GM23338 (cell line): ENCODE measurements at places on chromosomes 2 and 18.

- peak; percentile 63 for DNase-seq
These were observed 163.0 kb upstream of the NOSTRIN start for GRCh38 chr2:168639441-168639898.

GRCh38 chr2:199627417-199627816 lies 169.7 kb upstream of the SATB2 start:
- no peak for DNase-seq

GRCh38 chr18:27378431-27379095 lies 193.5 kb upstream of the CHST9 start:
- DNase-seq = no peak

- no peak for DNase-seq
These were observed 91.7 kb upstream of the ASB18 start for GRCh38 chr2:236355911-236356310.

- DNase-seq = peak; percentile 36
These were observed 479.1 kb upstream of the FANCL start for GRCh38 chr2:58720033-58720769.

DNA sequence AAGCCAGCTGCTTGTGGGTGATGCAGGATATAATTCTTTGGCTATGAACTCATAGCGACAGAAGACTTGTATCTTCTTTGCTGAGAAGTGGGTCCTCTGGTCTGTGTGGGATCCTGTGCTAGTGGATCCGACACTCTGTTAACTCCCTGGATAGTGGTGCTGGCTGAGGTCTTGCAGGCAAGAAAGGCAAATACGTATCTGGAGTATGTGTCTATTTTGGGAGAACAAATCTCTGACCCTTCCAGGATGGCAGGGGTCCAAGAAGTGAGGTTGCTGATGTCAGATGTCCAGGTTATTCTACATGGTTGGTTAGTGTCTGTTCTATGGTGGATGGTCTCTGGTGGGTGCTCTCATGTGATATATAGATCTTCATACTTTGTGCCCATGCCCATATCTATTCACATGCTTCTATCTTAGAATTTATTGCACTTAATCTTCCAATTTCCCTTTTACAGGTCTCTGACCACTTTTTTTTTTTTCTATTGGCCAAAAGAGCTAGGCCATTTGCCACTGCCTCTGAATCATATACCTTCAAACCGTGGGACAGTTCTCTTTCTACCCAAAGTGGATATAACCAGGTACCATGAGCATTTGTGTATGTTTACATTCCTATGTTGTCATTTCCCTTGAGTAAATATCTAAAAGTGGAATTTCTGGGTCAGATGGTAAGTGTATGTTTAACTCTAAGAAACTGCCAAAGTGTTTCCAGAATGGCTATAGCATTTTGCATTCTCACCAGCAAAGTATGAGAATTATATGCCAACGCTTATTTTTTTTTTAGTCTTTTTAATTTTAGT lies 45.1 kb upstream of the RBMS1 start:
- DNase-seq = no peak

DNA sequence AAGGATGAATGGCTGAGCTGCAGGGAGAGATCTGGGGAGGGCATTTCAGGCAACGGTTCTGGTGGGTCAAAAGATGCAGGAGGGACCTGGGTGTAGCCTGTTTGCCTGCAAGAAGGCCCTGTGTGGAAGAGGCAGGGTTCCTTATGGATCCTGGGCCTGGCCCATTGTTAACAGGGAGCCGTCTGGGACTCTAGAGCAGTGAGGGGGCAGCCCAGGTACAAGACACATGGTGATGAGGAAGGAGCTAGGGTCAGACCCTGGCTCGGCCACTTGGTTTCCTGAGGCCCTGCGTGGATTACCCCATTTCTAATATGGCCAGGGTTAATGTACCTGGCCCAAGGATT lies 124.9 kb downstream of the GLI2 start:
- DNase-seq = no peak

DNA sequence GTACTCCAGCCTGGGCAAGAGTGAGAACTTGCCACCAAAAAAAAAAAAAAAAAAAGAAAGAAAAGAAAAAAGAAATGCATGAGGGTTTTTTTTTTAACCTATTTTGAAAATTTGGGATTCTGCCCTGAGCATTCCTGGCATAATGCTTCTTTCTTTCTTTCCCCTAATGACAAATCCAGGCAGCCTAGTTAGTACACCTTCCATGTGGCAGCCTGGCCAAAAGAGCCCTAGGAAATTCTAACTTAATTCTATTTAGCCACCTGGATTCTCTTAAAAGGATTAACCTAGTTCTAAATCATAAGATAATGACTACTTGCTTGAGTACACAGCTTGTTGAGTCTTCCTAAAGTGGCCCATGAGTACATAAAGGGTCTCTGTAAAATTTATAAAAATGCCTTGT lies 160.1 kb downstream of the THADA start:
- no peak for DNase-seq

DNA sequence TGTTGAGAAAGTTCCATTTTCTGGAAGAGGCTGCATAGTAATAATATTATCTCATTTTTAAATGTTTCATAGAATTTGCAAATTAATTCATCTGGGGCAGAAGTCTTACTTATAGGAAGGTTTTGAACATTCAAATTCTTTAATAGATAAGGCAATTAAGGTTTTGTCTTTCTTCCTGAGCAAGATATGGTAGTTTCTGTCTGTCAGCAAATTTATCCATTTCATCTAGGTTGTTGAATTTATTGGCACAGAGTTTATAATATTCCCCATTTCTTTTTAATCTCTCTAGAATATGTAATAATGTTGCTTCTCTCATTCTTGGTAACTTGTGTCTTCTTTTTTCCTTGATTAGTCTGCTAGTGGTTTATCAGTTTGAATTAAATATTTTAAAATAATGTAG lies 90.2 kb upstream of the EPB41L5 start:
- no peak for DNase-seq

DNA sequence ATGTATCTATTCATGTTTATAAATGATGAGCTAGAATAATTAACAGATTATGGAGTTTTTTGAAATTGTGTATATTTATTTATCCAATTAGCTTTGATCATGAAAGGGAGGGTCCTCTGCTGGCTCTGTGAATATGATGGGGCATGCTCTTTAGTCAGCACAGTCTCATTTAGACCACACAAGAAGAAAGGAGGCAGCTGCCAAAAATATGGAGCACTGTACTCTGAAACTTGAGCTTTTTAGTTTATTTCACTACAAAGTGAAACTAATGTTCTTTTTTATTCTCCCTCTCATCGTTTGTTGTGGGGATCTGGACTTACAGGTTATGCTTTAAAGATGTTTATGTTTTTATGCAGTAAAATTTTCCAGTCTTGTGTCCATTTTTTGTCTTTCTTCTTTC lies 266.9 kb upstream of the GULP1 start:
- DNase-seq = no peak

- no peak for DNase-seq
These were observed 203.5 kb upstream of the TMEFF2 start for GRCh38 chr2:192398236-192398635.

DNA sequence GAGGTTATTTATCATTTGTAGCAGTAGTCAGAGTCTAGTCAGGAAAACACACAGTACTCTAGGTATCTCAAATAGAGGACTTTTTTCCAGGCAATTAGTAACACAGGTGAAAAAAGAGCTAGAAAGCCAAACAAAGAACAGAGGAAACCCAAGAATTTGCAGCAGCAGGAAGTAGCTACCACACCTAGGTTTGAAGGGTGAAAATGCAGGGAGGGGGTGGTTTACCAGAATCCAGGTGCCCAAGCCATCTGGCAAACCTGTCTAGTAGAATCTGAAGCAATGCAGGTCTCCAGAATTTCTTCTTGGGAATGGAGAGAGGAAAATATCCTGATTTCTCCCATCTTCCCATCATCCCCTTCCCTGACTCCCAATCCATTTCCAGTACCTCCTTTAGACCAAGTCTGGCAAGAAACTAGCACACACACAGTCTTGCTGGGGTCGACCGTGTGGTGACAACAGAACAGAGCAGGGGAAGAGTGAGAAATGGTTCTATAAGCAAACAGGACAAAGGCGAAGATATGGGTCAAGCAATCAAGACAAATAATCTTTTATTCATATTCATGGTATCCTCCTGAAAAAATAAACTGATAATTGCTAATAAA lies 231.9 kb upstream of the MMADHC start:
- DNase-seq = peak; percentile 35

DNA sequence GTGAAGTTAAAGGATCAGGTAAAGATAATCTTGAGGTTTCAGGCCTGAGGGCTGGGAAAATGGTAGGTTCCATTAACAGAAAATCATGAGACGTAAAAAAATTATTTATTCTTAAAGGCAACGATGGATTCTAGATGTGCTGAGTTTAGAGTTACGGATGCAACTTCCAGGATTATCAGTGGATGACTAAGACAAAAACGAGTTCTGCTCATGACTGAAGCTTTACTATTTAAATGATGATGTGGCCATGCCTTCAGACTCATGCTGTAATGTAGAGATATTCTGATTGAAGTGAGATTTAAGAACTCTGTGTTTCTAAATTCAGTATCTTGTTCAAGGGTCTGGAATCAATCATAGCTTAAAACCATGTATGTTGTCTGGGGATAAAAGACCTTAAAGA lies 5.0 kb downstream of the TMEM237 start:
- DNase-seq = no peak

GRCh38 chr2:166614029-166614428 lies 120.0 kb upstream of the SCN7A start:
- DNase-seq = peak; percentile 40

DNA sequence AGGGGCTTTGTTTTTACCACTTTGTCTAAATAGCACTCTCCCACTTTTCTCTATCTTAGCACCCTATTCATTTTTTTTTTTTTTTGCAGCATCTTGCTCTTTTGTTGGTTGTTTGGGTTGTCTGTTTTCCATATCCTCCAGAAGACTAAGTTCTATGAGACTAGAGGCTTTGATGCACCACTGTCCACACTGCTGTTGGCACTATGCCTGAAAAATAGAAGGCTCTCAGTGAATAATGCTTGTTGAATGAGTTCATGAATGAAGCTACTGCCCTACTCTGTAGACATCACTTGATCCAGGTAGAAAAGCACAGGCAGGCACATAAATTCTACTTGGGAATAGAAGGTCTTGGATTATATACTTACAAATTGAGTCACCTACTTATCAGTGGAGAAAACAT lies 7.3 kb downstream of the IL1A start:
- no peak for DNase-seq

GRCh38 chr18:68438983-68439382 lies 275.9 kb downstream of the TMX3 start:
- DNase-seq = peak; percentile 35

DNA sequence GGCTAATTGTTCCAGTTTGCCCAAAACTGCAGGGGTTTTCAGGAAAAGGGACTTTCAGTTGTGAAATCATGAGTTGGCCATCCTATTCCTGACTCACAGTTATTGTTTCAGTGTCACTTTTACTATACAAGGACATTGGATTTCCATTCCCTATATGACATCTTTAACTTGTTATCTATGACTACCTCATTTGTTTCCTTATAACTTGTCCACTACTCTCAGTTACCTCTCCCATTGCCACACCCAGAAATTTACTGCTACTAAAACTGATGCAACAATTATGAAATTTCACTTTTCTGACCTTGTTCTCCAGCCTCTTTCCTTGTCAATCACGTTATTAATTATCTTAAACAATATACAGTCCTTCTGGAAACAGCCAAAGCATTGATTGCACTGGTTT lies 116.5 kb upstream of the ZNF804A start:
- no peak for DNase-seq

- peak; percentile 28 for DNase-seq
These were observed 35.1 kb downstream of the ARHGAP25 start for GRCh38 chr2:68769586-68770270.

GRCh38 chr2:118509319-118510004 lies 338.0 kb downstream of the EN1 start:
- DNase-seq = no peak

GRCh38 chr2:48313036-48313877 lies 216.7 kb upstream of the STON1 start:
- DNase-seq = no peak

DNA sequence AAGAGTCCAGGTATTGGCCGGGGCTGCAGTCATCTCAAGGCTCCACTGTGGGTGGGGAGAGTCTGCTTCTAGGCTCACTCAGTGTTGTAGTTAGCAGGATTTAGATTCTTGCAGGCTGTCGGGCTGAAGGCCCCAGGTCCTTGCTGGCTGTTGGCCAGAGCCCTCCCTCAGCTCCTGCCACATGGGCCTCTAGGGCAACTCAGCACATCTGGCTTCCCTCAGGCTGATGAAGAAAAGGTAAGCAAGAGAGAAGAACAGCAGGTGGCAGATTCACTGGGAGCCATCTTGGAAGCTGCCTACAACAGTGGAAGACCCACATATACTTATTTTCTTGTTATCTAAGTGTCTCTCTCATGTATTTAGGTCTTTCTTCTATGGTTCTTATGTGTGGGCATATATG lies 4.3 kb downstream of the MRPS9 start:
- DNase-seq = peak; percentile 57

GRCh38 chr2:104836265-104836664 lies 17.6 kb upstream of the POU3F3 start:
- DNase-seq = no peak

- no peak for DNase-seq
These were observed 216.4 kb upstream of the MYT1L start for GRCh38 chr2:2547451-2547850.

DNA sequence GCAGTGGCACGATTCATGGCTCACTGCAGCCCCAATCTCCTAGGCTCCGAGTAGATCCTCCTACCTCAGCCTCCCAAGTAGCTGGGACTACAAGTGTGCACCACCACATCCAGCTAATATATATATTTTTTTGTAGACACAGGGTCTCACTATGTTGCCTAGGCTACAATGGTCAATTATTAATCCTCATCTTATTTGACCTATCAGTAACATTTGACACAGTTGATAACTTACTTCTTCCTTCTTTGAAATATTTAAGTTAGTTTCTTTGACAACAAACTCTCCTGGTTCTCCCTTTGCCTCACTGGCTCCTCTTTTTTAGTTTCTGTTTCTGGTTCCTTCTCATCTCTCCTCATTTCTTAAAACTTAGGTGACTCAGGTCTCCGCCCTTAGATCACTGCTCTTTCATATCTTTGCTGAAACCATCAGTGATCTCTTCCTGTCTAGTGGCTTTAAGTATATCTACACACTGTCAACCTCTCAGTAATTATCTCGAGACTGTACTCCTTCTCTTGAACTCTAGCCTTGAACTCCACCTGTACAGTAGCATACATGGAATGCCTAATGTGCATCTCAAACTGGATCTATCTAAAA lies 11.5 kb downstream of the PGAP1 start:
- no peak for DNase-seq

GRCh38 chr18:21281603-21282002 lies 39.6 kb downstream of the GREB1L start:
- DNase-seq = no peak

DNA sequence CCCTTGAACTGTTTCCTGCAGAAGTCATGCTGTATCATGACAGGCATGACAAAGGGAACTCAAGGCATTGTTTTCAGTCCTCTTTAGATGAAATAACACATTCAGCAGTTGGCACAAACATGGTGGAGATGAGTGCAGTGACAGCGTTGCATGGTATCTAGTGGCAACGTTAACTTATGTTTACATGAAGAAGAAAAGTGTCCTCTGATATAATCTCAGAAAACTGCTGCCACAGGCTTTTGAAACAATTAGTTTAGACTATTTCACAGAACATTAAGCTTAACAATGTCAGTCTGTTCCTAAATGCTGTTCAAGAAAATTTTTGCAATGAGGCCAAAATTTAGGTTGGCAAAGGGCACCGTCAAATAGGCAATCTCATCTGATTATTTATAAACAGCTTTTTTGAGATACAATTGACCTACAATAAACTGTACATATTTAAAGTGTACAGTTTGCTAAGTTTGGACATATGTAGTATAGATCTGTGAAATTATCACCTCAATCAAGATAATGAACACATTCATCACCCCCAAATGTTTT lies 64.7 kb downstream of the LYPD6B start:
- no peak for DNase-seq

GRCh38 chr2:23412556-23413155 lies 27.7 kb downstream of the KLHL29 start:
- no peak for DNase-seq
